ENCODE measurements at places on chromosomes 16 and 17.

DNA sequence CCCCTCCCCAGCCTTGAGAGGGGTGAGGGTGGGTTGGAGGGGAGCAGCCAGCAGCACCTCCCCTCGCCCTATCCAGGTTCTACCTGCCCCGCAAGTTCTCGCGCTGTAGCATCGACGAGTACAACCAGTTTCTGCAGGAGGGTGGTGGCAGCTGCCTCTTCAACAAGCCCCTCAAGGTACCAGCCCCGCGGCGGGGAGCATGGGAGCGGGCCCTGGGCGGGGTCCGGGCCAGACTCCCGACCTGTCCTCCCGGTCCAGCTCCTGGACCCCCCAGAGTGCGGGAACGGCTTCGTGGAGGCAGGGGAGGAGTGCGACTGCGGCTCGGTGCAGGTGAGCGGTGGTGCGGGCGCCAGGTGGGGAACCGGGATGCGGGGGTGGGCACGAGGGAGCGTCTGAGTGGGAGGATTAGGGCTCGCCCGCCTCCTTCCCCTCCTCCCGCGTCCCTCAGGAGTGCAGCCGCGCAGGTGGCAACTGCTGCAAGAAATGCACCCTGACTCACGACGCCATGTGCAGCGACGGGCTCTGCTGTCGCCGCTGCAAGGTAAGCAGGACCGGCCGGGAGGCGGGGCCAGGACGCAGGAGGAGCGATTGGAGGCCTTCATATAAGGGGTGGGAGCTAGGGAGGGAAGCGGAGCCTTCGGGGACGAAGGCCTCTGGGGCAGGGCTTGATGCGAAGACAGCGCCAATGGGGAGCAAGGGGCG lies 16.5 kb downstream of the ADAM11 start:
- peak; percentile 98 for DNase-seq

- DNase-seq, result no peak
These were observed 1.0 kb downstream of the NOG start for GRCh38 chr17:56594320-56595107.

DNA sequence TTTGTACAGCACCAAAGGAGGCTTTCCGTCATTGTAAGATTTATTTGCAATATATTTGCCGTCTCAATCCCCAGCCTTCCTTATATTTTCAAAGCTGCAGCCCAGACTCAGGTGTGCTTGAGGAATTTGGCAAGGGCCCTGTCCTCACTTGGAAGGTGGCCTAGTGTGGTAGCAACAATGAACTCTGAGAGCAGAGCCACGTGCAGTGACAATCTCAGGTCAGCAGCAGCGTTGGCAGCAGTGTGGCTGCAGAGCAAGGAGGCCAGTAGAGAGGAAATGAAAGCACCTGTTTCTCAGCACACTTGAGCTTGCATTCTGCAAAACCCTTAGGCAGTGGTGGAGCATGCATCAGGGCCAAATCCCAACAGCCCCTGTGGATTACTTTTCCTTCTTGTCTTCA lies 613.5 kb downstream of the RBFOX1 start:
- no peak for DNase-seq

DNA sequence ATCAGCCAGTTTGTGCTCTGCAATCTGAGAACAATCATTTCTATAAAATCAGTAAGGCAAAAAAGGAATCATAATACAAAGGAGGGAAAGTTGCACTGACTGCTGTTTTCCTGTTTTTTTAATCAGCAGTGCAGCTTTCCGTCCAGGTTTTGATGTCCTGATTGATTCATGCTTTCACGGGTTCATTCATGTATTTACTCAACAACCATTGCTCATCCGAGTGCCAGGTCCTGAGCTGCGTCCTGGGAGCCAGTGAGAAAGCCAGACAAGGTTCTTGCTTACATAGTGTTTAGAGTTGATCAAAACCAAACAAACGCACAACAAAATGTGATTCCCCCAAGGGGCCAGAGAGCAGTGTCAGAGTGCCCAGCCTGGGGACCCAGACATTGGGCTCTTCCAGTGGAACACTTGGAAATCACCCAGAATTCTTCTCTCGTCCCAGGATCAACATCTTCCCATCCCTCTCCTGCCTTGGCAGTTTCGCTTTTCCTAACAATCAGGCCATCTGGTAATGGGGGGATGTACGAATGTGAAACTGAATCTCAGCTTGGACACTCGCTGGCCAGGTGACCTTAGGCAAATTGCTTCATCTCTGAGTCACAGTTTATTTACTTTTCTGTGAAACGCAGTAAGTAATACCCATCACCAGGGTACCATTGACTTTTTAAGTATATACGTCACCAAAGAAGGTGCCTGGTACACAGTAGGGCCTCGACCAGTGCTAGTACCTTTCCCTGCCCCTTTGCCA lies 13.3 kb upstream of the C1QL1 start:
- DNase-seq, result no peak

Measured in iPS DF 6.9 (cell line).